Stimulated activated CD8-positive, alpha-beta memory T cell treated with anti-CD3 and anti-CD28 coated beads, Interleukin-2, amount 100 ng/mL, for 48 hours (primary cell): ENCODE measurements at places on chromosomes 7 and 10.

DNA sequence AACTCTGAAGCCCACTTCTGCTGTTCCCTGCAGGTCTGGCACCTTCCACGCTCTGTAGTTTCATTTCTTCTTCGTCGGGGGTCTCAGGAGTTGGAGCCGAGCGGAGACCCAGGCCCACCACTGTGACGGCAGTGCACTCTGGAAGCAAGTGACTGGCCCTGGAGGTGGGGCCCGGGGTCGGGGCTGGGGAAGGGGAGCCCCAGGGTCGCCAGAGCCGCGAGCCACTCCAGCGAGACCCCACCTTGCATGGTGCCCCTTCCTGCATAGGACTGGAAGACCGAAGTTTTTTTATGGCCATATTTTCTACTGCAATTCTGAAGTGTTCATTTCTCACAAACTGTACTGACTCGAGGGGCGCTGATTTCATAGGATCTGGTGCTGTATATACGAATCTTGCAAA, 172.8 kb downstream of the CCDC3 start:
- no peak for DNase-seq

GRCh38 chr10:128617532-128617931, 491.3 kb upstream of the MKI67 start:
- DNase-seq = no peak

- DNase-seq = peak; percentile 8
Measured at GRCh38 chr10:71270301-71271220, 48.5 kb upstream of the SLC29A3 start.

- no peak for DNase-seq
Measured at GRCh38 chr10:48294431-48294830, 12.0 kb upstream of the MAPK8 start.

DNA sequence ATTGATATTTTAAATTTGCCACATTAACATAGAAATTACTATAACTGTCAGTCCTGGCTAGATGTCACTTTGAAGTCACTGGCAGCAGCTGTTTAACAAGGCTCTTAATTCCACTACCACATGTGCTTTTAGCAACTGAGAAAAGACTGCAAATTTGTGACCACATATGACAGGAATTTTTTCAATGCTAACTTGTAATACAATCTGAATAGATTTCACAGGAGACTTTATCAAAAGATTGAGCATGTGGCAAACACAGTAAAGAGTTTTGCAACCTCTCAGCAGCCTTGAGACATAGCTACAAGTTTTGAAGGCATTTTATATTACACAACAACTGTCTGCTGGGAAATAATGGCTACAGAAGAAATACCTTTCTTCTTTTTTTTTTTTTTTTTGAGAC, 73.0 kb downstream of the MICU1 start:
- DNase-seq = no peak
